Epithelial cell of proximal tubule (primary cell): ENCODE measurements at places on chromosomes 7 and 10. TPM values are rescaled to one million over a fixed set of nuclear protein-coding genes. Genes with fewer than 3 reads are reported as not detected.
A peak's percentile ranks its signal among the peaks of the same experiment; 100 is the strongest.

DNA sequence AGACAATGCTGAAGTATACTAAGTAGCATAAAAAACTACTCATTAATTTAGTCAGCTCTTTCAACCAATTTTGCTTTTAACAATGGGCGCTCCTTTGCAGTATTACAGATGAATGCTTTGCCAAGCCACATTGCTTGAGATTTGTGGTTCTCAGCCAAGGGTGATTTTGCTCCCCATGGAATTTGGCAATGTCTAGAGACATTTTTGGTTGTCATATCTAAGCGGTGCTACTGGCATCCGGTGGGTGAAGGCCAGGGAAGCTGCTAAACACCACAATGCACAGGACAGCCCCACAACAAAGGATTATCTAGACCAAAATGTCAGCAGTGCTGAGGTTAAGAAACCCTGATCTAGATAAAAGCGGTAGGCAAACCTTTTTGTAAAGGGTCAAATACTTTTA lies 112.0 kb downstream of the UBE2H start:
- no peak for DNase-seq

GRCh38 chr7:66928388-66928787 lies 7.4 kb downstream of the TMEM248 start:
- no peak for DNase-seq

The CDC14C gene
- total RNA-seq = 0.06 TPM in 1 of 2 replicates, not detected in the other

DNA sequence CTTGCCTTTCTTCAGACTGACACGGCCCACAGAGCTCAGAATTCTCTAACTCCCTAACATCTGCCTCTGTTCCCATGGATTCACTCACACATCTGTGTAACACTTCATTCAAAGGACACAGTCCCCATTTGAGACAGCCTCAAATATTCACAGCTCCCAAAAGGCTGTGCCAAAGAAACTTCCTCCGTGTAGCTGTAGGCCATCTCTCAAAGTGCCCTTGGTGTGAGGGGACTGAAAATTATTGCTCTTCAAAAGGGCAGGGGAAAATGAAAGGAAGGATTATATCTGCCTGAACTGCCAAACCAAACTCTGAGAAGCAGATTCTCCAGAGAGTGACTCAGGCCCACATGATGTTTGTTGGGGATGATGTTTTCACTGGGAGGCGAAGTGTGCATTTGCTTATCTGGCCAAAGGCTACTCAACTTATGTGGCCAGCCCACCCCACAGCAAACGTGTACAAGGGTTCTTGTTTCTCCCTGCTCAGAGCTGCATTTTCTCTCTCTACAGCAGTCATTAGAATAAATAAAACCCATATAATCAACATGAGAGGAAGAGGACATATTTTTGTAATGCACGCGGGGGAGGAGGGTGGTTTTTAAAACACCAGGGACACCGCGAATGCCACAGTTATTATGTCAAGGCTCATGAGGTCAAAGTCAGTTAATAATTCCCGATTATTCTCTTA lies 302.4 kb upstream of the NFE2L3 start:
- peak; percentile 88 for DNase-seq

DNA sequence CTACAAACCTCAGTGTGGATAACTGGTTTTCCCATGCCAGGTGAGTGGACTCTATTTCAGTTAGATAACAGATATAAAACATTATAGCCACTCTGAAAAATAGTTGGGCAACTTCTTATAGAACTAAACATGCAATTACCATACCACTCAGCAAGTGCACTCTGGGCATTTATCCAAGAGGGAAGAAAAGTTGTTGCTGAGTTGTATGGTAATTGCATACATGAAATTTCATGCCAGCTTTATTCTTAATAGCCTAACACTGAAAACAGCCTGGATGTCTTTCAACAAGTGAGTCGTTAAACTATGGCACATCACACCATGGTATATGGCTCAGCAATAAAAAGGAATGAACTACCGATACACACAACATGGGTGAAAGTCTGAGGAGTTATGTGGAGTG lies 10.6 kb upstream of the UPP1 start:
- no peak for DNase-seq

DNA sequence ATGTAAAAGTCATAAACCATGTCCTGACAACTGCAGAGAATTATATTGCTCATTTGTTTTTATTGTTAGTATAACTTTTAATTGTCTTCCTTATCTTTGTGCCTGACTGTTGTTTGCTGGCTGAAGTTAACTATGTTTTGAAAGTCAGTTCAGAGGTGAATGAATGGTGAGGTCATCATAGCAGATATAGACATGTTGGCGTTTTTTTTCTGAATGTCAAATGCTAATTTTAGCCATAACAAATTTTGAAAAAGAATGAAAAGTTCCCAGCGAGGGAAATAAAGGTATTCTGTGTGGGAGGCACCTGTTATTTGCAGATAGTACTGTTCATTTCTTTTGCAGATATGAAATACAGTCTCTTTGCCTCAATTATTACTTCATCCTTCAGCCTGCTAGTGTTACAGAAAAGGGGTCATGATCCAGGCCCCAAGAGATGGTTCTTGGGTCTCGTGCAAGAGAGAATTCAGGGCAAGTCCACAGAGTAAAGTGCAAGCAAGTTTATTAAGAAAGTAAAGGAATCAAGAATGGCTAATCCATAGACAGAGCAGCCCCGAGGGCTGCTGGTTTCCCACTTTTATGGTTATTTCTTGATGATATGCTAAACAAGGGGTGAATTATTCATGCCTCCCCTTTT lies 96.5 kb downstream of the CAMK1D start:
- DNase-seq = no peak

The LIPM gene
- not detected in 2 replicates for total RNA-seq

GRCh38 chr7:27205325-27206280 lies 5.7 kb upstream of the HOXA13 start:
- DNase-seq = no peak

DNA sequence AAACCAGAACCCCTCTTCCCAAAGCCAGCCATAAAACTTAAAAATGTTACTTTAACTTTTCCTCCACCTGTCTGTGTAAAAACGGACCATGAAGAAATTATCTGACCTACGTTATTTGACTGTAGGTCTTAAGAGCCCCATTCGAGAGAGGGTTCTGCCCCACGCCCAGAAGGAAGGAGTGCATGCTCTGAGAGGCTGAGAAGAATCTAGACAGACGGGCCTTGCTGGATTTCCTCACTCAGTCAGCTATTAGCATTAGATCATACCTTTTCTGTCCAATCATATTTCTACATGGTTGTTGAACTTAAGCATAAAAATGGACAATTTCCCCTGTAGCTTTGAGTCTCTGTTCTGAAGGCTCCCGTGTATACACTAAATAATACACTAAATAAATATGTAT lies 38.1 kb upstream of the WDR11 start:
- no peak for DNase-seq

DNA sequence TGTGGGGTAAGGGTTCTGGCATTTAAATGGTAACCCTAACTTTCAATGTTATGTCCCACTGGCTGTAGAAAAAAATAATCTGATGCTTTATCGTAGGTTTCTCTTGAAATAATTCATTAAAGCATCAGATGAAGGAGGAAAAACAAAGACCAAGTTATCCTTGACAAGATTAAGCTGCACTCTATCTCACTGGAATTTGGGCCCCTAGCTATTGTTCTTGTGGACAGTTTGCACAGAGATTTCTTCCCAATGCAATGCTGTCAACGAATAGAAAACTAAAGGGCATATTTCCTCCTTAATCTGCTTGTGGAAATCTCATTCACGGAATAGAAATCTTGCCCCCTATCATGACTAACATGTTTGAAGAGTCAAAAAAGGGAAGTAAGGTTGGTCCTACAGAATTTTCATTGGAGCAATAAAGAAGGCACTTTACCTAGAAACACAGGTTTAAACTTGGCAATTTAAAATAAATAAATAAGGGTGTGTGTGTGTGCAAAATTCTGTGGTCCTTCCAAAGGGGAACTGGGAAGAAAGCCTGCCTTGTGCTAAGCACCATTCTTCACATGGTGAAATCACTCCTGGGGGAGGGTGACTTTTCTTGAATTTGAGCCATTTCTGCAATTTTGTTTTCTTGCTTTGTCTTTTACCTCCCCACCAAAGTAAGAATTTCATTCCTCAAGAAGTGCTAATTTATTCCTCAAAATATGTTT lies 242.8 kb downstream of the GLI3 start:
- no peak for DNase-seq

The TUBB8 gene
- total RNA-seq = 0.29 and 2.1 TPM in 2 replicates

GRCh38 chr10:27537787-27538186 lies 33.7 kb downstream of the RAB18 start:
- DNase-seq = no peak

GRCh38 chr10:11406746-11407145 lies 204.7 kb downstream of the USP6NL start:
- DNase-seq = no peak

The TRIM4 gene
- 8.4 and 18.7 TPM in 2 replicates for total RNA-seq

GRCh38 chr10:103885617-103886016 lies 30.2 kb upstream of the SH3PXD2A start:
- no peak for DNase-seq

The PLAU gene
- total RNA-seq = 406 and 970 TPM in 2 replicates
